Fibroblast of lung (primary cell): ENCODE measurements at places on chromosomes 3 and 15. TPM values are rescaled to one million over a fixed set of nuclear protein-coding genes. Genes with fewer than 3 reads are reported as not detected.
A peak's percentile ranks its signal among the peaks of the same experiment; 100 is the strongest.

RBP2 gene
- total RNA-seq: not detected in 2 replicates

FBXO40 gene
- total RNA-seq: not detected in 2 replicates

GTF2A2 gene
- total RNA-seq: 44.7 and 49.7 TPM in 2 replicates

CLDN1 gene
- 2.6 and 7.1 TPM in 2 replicates for total RNA-seq

SLC9C1 gene
- under 0.01 TPM in 1 of 2 replicates, not detected in the other for total RNA-seq

VIPR1 gene
- not detected in 2 replicates for total RNA-seq

DNA sequence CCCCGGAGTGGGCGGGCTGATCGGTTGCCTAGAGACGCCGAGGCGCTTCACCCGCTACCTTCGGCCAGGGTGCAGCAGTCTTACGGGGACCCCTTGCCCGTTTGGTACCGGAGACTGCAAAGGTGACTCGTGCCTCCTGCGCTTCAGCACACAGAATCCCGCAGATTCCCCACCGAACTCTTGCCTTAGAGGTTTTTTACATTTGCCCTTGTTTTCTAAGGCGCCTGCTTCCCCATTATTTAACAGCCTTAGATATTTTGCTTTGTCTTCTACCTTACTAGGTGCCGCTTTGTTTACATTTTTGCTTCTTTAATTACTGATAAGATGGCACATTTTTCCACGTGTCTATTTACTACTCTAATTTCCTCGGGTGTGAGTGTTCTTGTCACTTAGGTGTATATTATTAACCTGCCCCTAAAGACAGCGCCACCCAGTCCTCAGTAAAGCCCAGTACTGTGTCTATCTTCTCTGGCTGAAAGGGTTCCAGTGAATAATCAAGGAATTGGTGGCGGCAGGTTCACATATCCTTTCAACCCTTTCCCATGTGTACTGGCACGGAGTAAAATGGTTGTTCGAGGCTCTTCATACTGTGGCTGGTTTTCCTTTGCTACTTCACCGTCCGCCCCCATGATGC is 573 bp upstream of the CEP152 start:
- H3K27me3 ChIP-seq: no peaks in the 10 kb centered on the region
- H3K27ac ChIP-seq: no peak overlapping the region
- no peak for DNase-seq
- H3K4me1 ChIP-seq: peaks cover 5% of the 10 kb centered on the region
- no peaks in the 10 kb centered on the region for H3K36me3 ChIP-seq

DNA sequence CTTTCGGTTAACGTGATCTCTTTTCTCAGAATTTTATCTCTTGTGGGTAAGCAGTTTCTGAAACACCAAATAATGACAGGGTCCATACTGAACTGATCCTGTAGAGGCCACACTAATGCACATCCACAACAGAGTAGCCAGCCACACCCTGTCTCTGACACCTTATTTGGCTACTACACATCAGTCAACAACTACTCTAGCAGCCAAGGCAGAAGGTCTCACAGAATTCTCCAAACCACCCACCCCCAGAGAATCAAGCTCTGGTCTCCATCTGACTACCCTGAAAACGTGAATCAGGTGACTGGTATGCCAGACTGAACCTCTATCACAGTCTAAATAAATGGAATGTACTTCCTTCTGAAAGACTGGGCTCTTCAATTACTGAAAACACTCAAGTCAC is 38.0 kb downstream of the EDC3 start:
- no peaks in the 10 kb centered on the region for H3K27me3 ChIP-seq
- no peak overlapping the region for H3K4me3 ChIP-seq
- H3K36me3 ChIP-seq: no peaks in the 10 kb centered on the region
- DNase-seq: peak; percentile 83

DNA sequence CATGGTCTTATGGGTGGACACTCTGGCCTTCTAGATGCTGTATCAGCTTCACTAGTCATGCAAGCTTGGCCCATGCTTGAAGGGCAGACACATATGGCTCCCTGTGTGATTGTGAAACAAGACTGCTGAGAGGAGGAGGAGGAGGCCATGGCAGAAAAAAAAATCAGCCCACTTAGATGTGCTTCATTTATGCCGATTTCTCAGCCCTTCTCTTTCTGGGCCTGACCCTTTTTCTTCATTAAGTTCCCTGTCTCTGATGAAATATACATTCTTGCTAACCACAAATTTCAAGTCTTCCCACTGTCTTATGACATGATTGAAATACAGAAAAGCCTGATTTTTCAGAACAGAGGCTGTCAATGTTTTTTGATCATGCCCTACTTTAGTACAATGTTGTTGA is 213.0 kb upstream of the FEZF2 start:
- H3K27me3 ChIP-seq: no peaks in the 10 kb centered on the region
- H3K4me3 ChIP-seq: no peak overlapping the region
- H3K36me3 ChIP-seq: no peaks in the 10 kb centered on the region
- DNase-seq: peak; percentile 96

- H3K27me3 ChIP-seq: no peaks in the 10 kb centered on the region
- no peak overlapping the region for H3K27ac ChIP-seq
- no peaks in the 10 kb centered on the region for H3K4me1 ChIP-seq
- H3K36me3 ChIP-seq: no peaks in the 10 kb centered on the region
- H3K4me3 ChIP-seq: no peak overlapping the region
Observed at GRCh38 chr15:58369261-58369701, 62.5 kb upstream of the LIPC start.

- no peak overlapping the region for H3K4me3 ChIP-seq
- no peak for DNase-seq
- peaks cover 20% of the 10 kb centered on the region for H3K36me3 ChIP-seq
Observed at GRCh38 chr3:141410846-141411245, 42.5 kb downstream of the ZBTB38 start.

DNA sequence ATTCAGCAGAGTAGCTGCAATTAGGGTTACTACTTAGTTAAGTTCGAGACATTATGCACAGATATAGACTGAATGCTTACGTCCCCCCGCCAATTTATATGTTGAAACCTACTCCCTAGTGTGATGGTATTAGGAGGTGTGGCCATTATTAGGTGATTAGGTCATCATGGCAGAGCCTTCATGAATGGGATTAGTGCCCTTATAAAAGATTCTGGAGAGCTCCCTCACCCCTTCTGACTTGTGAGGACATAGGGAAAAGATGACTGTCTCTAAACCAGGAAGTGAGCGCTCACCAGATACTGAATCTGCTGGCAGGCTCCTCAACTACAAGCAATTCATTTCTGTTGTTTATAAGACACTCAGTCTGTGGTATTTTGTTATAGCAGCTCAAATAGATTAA is 25.6 kb upstream of the TEX9 start:
- H3K27ac ChIP-seq: no peak overlapping the region
- no peak for DNase-seq
- no peaks in the 10 kb centered on the region for H3K4me1 ChIP-seq
- no peaks in the 10 kb centered on the region for H3K27me3 ChIP-seq

GRCh38 chr3:116020989-116021388 is 397.7 kb downstream of the GAP43 start:
- no peak for DNase-seq
- no peak overlapping the region for H3K27ac ChIP-seq
- H3K4me1 ChIP-seq: no peaks in the 10 kb centered on the region

GRCh38 chr15:57235873-57236272 is 140.4 kb upstream of the CGNL1 start:
- peaks cover 9% of the 10 kb centered on the region for H3K4me1 ChIP-seq
- peak; percentile 88 for DNase-seq
- no peaks in the 10 kb centered on the region for H3K27me3 ChIP-seq

DNA sequence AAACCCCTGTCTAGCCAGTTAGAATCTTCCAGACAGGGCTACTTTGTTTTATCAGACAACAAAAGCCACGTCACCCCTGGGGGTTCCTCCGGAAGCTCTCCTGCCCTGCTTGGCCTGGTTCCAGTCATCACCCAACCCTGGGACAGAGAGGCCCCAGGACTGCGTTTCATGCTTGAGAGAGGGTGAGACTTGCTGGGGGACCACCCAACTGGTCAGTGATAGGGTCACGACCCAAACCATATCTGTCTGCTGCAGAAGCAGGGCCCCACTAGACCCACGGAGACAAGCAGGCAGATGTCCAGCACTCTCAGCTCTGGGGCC is 1.2 kb downstream of the NT5DC2 start:
- peaks cover 19% of the 10 kb centered on the region for H3K4me1 ChIP-seq
- H3K27ac ChIP-seq: peak overlapping the region; percentile 23
- H3K4me3 ChIP-seq: peak overlapping the region; percentile 70
- DNase-seq: peak; percentile 62
- no peaks in the 10 kb centered on the region for H3K27me3 ChIP-seq

- H3K4me1 ChIP-seq: no peaks in the 10 kb centered on the region
- H3K36me3 ChIP-seq: no peaks in the 10 kb centered on the region
- no peaks in the 10 kb centered on the region for H3K27me3 ChIP-seq
- no peak overlapping the region for H3K4me3 ChIP-seq
- no peak for DNase-seq
Observed at GRCh38 chr3:158492685-158493084, 78.3 kb upstream of the MLF1 start.
